Activated CD4-positive, alpha-beta T cell treated with anti-CD3 and anti-CD28 coated beads, Interleukin-2, amount 10 ng/mL, durations not matched to agents 7 days and 5 days (primary cell): ENCODE measurements at places on chromosomes 3 and 15. TPM values are rescaled to one million over a fixed set of nuclear protein-coding genes. Genes with fewer than 3 reads are reported as not detected.

- no peaks in the 10 kb centered on the region for H3K27me3 ChIP-seq
- H3K27ac ChIP-seq, result no peak overlapping the region
- no peak overlapping the region for H3K4me3 ChIP-seq
- no peaks in the 10 kb centered on the region for H3K36me3 ChIP-seq
Observed at GRCh38 chr3:101632586-101632985, 44.3 kb downstream of the ZBTB11 start.

- H3K36me3 ChIP-seq, result peaks cover 34% of the 10 kb centered on the region
- H3K4me1 ChIP-seq, result peaks cover 2% of the 10 kb centered on the region
- no peaks in the 10 kb centered on the region for H3K27me3 ChIP-seq
- no peak for DNase-seq
Observed at GRCh38 chr3:141915016-141915415, 38.6 kb downstream of the ATP1B3 start.

- no peaks in the 10 kb centered on the region for H3K27me3 ChIP-seq
- H3K4me1 ChIP-seq, result peaks cover 13% of the 10 kb centered on the region
- peaks cover 15% of the 10 kb centered on the region for H3K36me3 ChIP-seq
- no peak overlapping the region for H3K4me3 ChIP-seq
Observed at GRCh38 chr15:99619712-99620111, 53.9 kb downstream of the MEF2A start.

DNA sequence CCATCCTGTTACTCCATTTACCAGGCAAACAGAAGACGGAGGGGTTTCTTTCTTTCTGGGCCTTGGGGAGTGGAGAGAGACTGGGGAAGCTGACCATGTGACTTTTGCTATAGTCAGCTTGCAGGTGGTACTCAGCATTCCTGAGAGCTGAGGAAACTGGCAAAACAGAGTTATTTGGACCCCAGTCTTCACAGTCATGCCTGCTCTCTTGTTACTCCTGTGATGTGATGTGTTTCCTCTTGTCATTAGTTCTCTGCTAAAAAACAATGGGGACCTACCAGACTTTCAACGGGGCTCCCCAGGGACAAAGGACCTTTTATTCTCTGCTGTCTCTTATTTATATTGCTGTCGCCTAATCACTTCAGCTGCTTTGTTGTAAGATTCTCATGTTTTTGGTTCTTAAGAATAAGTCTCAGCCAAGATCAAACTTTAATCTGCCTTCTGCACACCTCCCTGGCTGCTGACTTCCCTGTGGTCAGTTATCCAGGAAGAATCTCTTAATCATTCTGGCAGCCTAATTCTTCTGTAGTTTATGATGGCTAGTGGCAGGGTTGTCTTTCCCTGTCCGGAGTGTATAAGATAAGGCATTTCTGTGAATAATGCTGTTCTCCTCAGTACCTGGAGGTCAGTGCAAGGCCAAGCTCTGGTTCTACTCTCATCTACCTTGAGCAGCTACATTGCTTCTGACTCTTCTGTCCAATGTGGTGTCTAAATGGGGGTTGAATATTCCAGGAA is 8.8 kb downstream of the STARD9 start:
- no peak overlapping the region for H3K27ac ChIP-seq
- peaks cover 11% of the 10 kb centered on the region for H3K27me3 ChIP-seq
- peaks cover 34% of the 10 kb centered on the region for H3K4me1 ChIP-seq
- no peak for DNase-seq
- peaks cover 4% of the 10 kb centered on the region for H3K36me3 ChIP-seq

DNA sequence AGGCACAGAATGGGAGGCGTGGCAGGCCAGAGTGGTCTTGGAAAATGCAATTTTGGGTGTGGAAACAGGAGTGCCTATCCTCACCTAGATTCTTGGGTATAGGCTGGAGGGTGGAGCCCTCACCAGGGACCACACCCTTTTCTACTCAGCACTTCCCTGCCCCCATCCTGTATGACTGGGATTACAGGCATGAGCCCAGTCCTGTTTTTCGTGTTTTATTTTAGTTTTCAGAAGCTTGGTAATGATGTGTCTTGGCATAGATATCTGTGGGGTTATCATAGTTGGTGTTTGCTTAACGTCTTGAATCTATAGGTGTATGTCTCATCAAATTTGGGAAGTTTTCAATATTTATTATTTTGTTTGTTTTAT is 248.7 kb upstream of the CBLB start:
- H3K36me3 ChIP-seq, result peaks cover 8% of the 10 kb centered on the region
- no peak for DNase-seq
- no peak overlapping the region for H3K4me3 ChIP-seq
- no peaks in the 10 kb centered on the region for H3K27me3 ChIP-seq

DNA sequence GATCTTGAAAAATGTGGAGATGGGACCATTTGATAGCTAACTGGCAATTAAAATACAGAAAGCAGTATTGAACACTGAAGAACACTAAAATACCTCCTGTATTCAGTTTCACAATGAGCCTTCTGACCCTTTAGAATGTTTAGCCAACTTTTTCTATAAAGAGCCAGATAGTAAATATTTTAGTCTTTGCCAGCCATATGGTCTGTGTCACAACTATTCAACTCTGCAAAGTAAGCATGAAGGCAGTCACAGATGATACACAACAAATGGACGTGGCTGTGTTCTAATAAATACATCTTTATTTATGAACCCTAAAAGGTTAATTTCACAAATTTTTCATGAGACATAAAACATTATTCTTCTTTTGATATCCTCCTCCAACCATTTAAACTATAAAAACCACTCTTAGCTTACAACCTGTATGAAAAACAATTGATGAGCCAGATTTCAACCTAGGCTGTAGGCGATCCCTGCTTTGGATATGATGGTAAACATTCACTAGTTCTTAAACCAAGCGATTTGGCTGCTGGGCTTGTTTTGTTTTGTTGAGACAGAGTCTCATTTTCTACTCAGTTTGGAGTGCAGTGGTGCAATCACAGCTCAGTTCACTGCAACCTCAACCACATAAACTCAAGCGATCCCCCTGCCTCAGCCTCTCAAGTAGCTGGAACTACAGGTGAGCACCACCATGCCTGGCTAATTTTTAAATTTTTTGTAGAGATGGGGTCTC is 13.6 kb upstream of the CSPG5 start:
- H3K4me3 ChIP-seq, result no peak overlapping the region
- peaks cover 24% of the 10 kb centered on the region for H3K36me3 ChIP-seq
- no peaks in the 10 kb centered on the region for H3K4me1 ChIP-seq

DNA sequence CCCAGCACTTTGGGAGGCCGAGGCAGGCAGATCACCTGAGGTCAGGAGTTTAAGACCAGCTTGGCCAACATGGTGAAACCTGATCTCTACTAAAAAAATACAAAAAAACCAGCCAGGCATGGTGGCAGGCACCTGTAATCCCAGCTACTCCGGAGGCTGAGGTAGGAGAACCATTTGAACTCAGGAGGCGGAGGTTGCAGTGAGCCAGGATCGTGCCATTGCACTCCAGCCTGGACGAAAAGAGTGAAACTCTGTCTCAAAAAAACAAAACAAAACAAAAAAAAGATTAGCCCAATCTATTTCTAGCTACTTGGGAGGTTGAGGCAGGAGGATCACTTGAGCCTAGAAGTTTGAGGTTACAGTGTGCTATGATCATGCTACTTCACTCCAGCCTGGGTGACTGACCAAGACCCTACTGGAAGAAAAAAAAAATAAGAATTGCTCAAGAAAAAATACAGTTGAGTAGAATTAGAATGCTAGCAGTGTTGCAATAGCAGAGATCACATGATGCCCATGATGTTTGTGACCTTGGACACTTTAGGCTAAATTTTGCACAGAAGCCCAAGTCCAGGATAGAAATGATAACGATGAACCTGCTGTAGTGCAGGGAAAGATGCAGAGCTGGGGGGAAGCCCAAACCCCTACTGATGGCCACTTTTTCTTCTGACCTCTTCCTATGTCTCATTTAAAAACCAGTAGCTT is 162.2 kb downstream of the LPP start:
- H3K4me1 ChIP-seq, result peaks cover 19% of the 10 kb centered on the region
- H3K4me3 ChIP-seq, result no peak overlapping the region
- no peak overlapping the region for H3K27ac ChIP-seq
- peaks cover 23% of the 10 kb centered on the region for H3K36me3 ChIP-seq
- no peak for DNase-seq

GRCh38 chr3:183844606-183845005 is 19.2 kb upstream of the MAP6D1 start:
- H3K27ac ChIP-seq, result no peak overlapping the region
- H3K27me3 ChIP-seq, result no peaks in the 10 kb centered on the region
- no peak for DNase-seq
- H3K4me3 ChIP-seq, result no peak overlapping the region
- no peaks in the 10 kb centered on the region for H3K4me1 ChIP-seq

MAP6D1 gene
- 0.83 TPM for total RNA-seq

RTP3 gene
- not detected for total RNA-seq

FSD2 gene
- total RNA-seq, result not detected
